ENCODE measurements at places on chromosomes 3 and 15.
A peak's percentile ranks its signal among the peaks of the same experiment; 100 is the strongest.

DNA sequence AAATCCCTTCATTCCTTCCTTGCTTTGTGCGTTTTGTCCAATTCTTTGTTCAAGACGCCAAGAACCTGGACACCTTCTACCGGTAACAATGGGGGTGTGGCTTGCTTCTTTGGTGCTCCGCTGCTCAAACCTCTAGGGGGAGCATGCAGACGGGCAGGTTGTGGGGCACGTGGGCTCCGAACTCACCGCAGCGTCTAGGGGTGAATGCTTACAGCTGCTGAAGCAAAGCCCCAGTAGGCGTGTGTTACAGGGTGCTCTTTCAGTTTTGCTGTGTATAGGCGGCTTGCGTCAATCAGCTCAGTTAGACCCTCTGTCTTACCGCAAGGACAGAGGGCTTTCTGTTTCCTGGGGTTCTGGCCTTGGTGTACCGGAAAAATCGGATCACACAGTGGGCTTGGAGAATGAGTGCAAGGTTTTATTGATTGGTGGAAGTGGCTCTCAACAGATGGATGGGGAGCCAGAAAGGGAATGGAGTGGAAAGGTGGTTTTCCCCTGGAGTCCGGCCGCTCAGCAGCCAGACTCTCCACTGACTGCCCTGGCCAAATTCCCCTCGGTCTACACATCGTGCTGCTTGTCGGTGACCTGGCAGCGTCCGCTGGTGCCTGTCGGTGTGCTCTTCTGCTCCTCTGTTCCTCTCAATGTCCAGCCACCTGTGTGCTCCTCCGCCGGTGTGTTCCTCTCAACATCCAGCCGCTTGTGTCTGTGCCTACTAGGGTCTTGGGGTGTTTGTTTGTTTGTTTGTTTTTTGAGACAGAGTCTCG is 1.2 kb upstream of the LRRC34 start:
- DNase-seq, result no peak

- no peak for DNase-seq
Measured at GRCh38 chr15:35746121-35746520, 200.2 kb upstream of the DPH6 start.

GRCh38 chr15:101545548-101546505 is 56.3 kb upstream of the PCSK6 start:
- DNase-seq, result no peak

DNA sequence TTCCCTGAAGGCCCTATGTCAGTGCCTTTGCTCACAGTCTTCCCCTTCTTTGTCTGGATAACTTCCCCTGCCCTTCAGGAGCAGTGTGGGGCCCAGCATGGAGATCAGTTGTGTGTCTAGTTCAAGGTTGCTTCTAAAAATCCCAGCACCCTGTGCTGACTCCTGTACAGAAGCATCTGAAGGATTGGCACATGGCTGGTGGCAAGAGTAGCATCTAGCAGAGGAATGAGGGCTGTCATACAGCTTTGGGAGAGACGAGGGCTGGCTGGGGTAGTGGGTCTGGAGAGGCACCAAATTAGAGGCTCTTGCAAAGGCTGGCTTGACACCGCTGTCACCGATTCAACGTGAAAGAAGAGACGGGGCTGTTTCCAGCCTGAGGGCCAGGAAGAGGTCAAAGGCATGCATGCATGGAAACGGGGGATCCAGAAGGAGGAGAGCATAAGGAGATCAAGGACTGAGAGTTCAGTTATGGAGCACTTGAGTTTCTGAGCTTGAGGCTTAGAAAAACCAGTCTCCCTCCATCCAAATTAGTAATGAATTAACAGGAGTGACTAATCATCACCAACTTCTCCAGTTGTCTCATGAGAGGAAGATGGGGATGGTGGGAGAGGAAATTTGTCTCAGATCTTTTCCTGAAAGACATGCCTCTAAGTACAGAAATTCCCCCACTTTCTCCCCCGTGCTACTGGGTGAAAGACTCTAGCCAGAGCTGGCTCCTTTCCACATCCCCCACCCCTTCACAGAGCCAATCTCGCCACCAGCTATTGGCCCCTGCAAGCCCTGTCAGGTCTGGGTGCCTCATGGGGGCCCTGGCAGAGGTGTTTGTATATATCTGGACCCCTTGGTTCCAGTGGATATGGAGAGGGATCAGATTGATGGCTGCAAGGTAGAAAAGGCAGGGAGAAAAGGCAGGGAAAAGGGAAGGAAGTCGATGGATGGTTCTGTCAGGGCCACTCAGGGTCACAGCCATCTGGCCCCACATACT is 45.9 kb downstream of the SLCO2A1 start:
- no peak for DNase-seq

GRCh38 chr15:56205061-56205876 is 38.4 kb downstream of the RFX7 start:
- DNase-seq, result no peak

- DNase-seq, result no peak
Measured at GRCh38 chr3:16912400-16913263, 27.9 kb downstream of the PLCL2 start.

DNA sequence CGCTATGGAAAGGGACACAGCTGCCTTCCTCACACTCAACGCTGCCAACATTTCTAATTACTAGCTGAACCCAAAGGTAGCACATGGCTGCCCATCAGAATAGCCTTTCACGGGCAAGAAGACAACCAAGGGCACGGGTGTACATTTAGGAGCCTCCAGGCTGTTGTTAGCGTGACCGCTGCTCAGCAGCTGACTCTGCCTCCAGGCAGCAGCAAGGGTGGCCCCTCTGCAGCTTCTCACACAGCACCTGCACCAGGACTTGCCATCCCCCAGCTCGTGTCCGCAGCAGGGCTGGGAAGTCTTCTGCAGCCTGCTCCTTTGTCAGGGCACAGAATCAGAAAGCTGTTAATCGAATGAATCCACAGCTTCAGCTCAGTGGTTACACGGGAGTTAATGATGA is 146.8 kb downstream of the ADAMTS17 start:
- DNase-seq, result no peak

DNA sequence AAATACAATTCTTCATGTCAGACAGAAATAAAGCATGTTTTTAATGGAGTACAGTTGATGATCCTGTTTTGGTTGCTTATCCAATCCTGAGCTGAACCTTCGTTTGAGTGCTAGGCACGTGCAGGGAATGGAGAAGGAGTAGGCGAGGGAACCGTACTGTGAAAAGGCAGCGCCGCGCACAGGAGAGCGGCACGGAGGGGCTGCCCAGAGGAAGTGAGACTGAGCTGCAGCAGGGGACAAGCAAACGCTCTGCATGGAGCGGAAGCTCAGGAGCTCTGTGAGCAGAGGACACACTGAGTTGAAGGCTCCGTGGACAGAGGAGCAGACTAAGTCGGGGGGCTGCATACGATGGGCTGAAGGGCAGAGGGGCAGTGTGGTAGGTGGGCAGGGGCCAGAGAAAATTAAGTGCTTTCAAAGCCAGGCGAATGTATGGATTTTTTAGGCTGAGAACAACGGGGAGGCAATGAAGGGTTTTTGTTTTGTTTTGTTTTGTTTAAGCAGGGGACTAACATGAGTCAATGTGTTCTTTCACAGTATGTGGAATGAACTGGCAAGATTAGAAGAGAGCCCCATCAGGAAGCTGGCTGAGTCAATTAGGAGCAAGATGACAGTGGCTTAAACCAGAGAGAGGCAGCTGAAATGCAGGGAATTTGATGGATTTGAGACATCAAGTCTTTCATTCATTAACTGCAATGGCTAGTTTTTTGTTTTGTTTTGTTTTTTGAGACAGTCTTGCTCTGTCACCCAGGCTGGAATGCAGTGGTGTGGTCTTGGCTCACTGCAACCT is 23.8 kb upstream of the TM2D3 start:
- no peak for DNase-seq

DNA sequence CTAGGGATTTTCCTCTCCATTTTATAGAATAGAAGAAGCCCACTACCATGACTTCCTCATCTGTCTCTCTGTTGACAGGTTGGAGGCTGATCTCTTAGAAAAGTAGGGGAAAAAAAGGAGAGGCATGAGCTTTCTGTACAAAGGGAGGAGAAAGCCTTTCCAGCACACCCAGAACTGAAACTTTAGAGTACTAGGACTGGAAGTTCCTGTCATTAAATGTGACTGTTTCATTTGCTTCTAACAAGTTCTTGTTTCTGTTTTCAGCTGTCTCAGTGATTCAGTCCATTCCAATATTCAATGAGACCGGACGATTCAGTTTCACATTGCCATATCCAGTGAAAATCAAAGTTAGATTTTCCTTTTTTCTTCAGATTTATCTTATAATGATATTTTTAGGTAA is 39.0 kb downstream of the INTS14 start:
- DNase-seq, result no peak

DNA sequence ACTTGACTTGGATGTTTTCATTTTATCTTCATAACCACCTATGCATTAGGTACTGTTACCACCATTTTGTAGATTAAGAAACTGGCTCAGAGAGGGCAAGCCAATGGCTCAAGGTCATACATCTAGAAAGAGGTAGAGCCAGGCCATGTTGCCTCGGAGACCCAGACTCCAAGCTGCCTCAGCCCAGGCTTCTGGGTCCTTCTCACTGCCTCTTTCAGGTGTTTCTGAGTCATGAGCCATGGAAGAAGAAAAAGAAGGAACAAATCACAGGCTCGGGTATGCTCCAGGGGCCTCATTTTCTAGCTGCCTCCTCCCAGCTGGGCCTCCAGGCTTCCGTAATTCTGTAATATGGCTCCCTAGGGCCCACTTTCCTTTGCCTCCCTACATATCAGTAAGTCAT is 226.5 kb upstream of the TOPAZ1 start:
- no peak for DNase-seq

- DNase-seq, result no peak
Measured at GRCh38 chr15:57122080-57122840, 203.8 kb downstream of the TCF12 start.

GRCh38 chr15:96767703-96768434 is 437.4 kb downstream of the NR2F2 start:
- DNase-seq, result peak; percentile 31

DNA sequence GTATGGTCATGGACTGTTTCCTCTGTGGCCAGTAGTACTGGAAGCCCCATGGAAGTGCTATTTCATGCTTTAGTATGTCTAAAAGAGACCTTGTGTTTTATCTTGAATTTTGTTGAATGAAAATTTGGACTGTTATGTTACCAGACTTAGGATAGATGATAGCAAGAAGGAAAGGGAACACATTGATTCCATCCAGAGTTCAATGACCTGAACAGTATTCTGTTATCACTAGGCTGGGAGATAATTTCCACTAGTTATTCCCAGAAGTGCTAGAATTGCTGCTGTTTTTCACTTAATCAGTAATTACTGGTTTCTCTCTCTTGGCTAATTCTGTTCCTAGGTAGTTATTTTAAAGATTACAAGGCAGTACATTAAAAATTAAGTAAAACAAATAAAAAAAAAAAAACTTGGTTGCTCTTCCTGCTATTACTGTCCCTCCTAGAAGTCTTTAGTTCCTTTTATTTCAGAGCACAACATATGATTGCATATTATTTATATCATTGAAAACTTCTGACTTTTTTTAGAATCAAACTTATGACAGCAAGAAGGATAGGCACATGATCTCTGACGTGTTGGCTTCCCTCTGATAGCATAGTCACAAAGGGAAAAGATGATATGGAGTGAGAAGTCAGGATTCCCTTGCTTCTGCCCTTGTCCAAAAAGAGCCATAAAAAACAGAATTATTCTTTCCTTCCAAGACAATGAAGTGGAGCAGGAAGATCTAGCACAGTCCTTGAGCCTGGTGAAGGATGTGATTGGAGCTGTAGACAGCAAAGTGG is 72.2 kb downstream of the KLHL25 start:
- DNase-seq, result no peak

DNA sequence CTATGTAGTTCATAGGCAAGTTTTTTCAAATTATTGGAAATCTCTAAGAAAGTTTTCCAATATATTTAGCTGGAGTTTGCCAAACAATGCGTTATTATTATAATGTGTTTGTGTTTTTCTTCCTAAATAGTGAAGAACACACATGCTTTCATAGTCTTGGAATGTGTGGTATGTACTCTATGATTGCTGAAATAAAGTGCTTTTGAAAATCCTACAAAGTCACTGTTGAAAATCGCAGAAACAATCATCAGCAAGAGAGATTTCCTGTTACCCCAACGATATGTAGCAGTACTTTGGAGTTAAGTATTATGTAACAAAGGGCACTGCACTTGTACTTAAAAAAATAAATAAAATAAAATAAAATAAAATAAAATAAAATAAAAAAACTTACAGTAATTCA is 796.2 kb downstream of the NAALADL2 start:
- no peak for DNase-seq

- DNase-seq, result no peak
Measured at GRCh38 chr3:5292512-5292911, 105.0 kb downstream of the EDEM1 start.

GRCh38 chr3:13584427-13584891 is 35.5 kb downstream of the FBLN2 start:
- DNase-seq, result no peak

GRCh38 chr3:62051506-62051905 is 321.8 kb downstream of the FEZF2 start:
- no peak for DNase-seq

- DNase-seq, result no peak
Measured at GRCh38 chr3:53624061-53624857, 129.8 kb downstream of the CACNA1D start.

DNA sequence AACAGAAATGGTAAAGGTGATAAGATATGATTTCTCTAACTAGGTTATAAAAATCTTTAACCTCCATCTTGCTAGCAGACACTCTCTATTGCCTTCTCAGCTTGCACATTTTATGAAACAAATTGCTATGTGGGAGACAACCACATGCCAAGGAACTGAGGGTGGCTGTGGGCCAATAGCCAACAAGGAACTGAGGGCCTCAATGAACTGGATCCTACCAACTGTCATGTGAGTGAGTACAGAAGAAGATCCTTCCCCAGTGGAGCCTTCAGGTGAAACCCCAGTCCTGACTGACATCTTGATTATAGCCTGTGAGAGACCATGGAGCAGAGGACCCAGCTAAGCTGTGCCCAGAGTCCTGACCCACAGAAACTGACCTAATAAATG is 129.2 kb upstream of the LRIG1 start:
- DNase-seq, result no peak

DNA sequence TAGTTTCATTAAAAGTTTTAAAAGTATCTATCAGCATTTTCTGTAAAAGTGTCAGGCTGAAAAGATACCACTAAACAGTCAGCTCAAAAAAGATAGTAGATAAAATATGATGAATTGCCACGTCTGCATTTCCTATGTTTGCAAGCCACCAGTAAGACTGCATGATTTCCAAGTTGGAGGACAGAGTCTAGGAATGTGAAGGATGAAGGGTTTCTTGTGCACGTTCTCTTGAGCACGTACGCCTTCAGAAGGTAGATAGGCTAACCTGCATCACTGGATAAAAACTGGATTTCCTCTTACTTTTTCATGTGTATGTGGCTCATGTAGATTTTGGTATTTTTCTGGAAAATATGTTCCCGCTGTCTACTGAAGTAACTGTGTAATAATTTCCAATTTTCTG is 9.9 kb upstream of the SEMA6D start:
- DNase-seq, result no peak

All from 8988T (cell line).